ENCODE measurements at places on chromosomes 5 and 9.

DNA sequence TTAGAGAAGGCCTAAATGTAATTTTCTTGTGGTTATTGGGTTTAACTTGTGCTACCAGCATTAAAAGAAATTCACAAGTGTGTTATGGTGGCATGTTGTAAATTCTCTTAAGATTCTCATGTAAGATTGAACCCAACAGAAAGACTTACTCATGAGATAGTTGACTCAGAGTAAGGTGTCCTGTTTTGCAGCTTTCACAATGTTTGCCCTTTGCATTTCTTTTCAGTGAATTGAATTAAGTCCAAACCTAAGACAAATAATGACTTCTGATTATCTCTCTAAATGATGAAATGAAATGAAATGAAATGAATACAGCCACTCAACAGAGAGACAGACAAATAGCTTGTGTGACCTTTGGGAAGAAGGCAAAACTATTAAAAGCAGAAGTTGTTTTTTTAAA lies 1696.9 kb upstream of the WWC1 start:
- no peak for DNase-seq

- no peak for DNase-seq
Observed at GRCh38 chr5:115351356-115352195, 55.1 kb upstream of the CCDC112 start.

GRCh38 chr5:89303033-89303480 lies 420.1 kb upstream of the MEF2C start:
- DNase-seq = no peak

DNA sequence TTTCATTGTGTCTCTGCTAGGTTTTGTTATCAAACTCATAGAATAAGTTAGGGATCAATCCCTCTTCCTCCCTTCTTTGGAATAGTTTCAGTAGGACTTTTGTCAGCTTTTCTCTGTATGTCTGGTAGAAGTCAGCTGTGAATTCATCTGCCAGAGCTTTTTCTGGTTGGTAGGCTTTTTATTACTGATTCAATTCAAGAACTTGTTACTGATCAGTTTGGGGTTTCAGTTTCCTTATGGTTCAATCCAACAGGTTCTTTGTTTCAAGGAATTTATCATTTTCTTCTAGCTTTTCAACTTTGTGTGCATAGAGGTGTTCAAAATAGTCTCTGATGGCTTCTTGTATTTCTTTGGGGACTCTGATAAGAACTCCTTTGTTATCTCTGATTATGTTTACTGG lies 221.7 kb downstream of the FGF10 start:
- DNase-seq = no peak

DNA sequence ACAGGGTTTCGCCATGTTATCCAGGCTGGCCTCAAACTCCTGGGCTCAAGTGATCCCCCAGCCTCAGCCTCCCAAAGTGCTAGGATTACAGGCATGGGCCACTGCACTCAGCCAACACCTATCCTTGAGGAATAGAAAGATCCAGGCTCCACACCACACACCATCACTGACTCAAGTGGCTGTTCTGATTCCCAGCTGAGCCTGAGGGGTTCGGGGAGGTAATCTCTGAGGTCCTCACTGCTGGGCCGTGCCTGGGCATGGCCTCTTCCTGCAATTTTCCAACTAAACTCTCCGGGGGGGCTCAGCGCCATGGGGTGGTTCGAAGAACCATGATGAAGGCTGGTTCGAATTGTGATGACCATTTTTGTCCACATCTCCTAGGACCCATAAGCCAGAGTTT lies 31.0 kb upstream of the IL17B start:
- DNase-seq = no peak

GRCh38 chr9:11011696-11012095 lies 398.9 kb upstream of the PTPRD start:
- DNase-seq = no peak

DNA sequence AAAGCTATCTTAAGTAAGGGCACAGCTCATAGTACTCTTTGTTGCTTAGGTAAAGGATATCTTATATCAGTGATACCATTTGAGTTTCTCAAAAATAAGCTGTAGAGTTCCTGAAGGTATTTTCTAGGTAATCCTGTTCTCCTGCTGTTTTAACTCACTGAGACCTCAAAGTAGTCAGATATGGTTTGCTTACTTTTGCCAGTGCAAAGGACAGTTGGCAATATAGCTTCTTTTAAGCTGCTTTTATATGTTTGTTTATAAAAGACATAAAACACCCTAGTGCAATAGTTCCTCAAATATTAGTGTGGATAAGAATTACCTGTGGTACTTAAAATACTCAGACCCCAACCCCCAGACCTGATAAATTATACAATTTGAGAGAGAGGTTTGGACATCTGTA lies 12.1 kb downstream of the NCBP1 start:
- DNase-seq = no peak

DNA sequence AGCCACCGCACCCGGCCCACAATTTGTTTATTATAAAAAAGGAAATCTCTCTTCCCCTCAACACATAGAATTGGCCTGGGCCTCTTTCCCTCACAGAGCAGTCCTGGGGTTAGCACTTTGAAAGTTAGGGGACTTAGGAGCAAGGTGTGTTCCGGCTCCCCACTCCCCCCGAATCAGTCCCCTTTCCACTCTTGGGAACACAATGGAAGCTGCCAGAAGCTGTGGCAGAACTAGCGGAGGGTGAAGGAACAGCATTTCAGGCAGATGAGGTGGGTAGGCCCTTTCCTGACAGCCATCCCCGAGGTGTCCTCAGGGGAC lies 16.4 kb upstream of the C5orf47 start:
- DNase-seq = no peak

GRCh38 chr5:91146905-91147600 lies 236.1 kb downstream of the ARRDC3 start:
- DNase-seq = no peak

DNA sequence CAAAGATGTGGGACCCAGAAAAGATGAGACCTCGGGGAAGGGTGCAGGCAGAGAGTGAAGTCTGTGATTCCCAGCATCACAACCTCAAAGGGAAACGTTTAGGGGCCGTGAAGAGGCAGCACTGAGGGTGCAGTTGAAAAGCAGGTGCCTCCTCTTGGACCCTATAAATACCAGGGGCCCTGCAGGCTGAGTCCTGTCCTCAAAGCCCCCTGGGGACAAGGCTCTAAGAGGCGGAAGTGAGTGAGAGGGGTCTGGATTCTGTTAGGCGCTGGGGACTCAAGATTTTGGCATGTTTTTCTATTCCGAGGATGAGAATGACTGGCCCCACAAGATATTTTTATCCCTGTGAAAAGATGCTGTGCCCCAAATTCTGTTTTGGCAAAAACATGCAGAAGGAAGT lies 107.8 kb downstream of the THBS4 start:
- no peak for DNase-seq

- no peak for DNase-seq
Observed at GRCh38 chr9:128505414-128505765, 871 bp downstream of the GLE1 start.

DNA sequence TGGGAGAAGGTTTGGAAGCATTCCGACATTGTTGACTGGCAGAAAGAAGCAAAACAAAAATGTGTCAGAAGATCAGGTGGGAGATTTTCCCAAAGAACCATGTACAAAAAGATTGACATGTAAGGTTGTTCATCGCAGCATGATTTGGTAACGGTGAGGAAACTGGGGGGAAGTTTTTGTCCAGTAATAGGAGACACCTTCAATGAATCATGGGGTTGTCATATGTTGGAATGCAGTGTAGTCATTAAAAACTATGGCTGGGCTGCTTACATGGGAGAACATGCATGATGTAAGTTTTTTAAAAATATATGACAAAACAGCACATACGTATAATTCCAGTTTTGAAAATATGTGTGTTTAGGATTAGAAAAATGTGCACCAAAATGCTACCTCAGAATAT lies 50.5 kb downstream of the HSD17B3 start:
- no peak for DNase-seq

DNA sequence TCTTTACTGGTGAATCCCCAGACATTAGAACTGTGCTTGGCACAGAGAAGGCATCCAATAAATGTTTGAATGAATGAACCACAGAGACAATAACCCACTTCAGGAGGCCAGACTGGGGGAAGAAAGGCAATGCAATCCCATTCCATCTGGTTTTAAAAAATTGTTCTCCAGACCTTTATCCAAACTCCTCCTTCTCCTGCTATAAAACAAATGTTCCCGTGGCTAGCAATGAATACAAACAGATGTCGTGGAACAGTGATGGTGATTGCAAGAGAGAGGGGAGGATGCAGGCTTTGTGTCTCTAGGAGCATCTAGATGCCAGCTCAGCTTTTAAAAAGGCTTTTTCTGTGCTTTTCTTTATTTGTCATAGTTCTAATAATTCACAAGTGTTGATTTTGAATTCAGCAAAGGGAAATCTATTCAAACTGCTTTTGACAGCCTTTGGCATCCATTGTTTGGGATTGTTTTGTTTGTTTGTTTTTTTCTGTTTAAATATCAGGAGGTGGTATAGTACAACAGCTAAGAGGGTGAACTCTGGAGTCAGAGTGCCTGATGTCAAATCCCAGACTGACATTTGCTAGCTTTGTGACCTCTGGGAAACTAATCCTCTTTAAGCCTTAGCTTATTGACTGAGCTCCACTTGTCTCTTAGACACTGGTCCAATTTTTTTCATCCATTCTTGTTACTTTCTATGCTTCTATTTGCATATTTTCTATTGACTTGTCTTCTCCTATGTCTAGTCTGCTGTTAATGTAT lies 59.1 kb downstream of the TNFSF15 start:
- DNase-seq = no peak

DNA sequence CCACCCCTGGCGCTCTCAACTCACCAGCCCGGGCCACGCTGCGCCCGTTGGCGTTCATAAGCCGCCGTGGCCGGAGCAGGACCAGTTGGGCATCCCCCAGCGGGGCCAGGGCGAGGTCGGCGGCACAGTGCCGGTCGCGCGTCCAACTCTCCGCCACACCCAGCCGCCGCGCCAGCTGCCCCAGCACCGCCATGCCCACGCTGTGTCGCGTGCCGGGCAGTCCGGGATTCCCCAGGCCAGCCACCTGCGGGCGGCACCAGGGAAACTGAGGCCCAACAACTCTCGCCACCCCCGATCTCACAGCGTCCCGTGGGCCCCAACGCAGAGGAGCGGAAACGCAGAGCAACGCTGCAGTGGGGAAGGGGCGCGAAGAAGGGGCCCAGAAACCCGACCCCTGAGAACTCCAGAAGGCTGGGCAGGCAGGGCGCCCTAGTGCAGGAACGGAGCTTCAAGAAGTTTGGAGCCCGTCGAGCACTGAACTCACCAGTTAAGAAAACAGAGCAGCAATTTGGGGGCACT lies 453 bp downstream of the PTRH1 start:
- no peak for DNase-seq

GRCh38 chr5:1963358-1963757 lies 80.6 kb upstream of the IRX4 start:
- no peak for DNase-seq

- DNase-seq = no peak
Observed at GRCh38 chr9:112542593-112543292, 56.1 kb downstream of the KIAA1958 start.

DNA sequence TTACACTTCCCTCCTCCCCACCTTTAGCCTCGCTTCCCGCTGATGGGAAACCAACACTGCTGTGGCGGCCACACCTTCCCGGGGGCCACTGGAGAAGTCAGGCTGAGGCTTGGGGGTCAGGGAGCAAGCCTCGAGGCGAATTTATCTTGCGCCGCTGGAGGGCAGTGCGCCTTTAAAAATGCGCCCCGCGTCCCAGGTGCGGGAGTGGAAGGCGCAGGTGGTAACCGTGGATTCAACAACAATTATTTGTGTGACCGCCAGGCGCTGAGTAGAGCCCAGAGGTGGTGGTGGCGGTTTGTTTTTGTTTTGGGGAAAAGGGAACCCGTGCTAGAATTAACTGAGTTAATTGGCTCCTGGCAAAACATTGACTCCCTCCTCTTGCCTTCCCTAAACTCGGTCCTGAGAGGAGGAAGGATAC lies 1.1 kb downstream of the CFAP77 start:
- DNase-seq = no peak

DNA sequence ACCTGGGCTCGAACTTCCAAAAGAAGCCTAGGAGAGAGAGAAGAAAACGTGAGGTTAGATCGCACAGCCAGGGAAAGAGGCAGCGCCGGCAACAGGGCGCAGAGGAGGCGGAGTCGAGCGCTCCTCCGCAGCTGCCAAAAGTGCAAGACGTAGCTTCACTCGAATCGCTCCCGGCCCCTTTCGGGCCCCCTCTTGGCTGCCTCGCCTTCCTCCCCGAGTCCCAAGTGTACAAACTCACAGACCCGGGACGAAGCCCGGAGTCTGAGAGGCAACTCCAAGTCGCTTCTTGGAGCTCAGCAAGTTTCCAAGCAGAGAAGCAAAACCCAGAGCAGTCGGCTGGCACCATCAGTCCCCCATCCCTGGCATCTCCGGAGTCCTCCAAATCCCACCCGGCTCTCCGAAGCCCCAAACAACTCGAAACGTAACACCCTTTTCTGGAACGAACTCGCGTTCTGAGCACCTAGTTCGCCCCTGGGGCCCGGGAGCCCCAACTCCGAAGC lies 1.2 kb downstream of the MIER3 start:
- no peak for DNase-seq

DNA sequence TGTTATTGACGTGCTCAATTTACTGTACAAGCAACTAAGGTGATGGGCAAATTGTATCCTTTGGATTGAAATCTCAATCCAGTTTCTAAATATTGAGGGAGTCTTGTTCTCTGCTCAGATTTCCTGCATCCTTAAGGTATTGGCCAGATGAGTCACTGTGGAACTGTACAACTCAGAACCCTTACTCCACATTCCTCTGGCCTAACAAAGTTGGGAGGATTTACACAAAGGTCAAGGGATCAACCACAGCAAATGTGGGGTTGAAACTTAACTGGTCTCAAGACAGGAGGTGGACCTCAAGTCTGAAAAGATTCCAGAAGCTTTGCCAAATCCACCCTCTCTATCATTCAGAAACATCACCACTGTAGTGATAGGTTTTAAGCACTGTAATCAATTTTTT lies 81.5 kb upstream of the AGXT2 start:
- DNase-seq = no peak

- DNase-seq = no peak
Observed at GRCh38 chr5:143309661-143310431, 93.6 kb downstream of the NR3C1 start.

DNA sequence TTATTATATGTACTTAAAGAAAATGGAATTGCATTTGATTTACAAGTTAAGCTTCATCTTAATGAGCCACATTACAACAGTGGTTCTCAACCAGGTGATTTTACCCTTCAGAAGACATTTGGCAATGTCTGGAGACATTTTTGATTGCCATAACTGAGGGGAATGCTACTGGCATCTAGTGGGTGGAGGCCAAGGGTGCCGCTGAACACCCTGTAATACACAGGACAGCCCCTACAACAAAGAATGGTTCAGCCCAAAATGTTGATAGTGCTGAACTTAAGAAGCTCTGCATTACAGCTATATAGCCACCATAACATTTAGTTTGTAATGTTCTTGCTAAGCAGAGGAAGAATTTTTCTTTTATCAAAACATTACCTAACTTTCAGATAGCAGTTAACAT lies 103.1 kb downstream of the PAM start:
- no peak for DNase-seq

DNA sequence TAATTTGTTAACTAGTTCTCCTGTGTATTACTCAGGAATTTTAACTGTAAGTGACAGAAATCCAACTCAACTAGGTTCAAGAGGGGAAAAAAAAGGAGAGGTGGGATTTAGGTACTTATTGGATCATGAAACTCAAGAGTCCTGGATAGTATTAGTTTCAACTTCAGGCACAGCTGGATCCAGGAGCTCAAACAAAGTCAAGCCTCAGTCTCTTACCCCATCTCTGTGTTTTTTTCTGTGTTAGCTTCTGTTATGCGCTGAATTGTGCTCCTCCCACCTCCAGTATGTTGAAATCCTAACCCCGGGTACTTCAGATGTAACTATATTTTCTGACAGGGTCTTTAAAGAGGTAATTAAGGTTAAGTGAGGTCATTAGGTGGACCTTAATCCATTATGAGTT lies 53.5 kb downstream of the SMIM23 start:
- no peak for DNase-seq

GRCh38 chr5:2861605-2862004 lies 110.1 kb upstream of the IRX2 start:
- DNase-seq = no peak

Measured in AG04449 (cell line).